ENCODE measurements at places on chromosomes 4 and X. TPM values are rescaled to one million over a fixed set of nuclear protein-coding genes. Genes with fewer than 3 reads are reported as not detected.

Gene FATE1
- total RNA-seq, result not detected

Gene LIMCH1
- 0.29 TPM for total RNA-seq

Gene P2RY4
- not detected for total RNA-seq

Gene YIPF7
- total RNA-seq, result not detected

Gene AREG
- total RNA-seq, result 0.64 TPM

Gene CLDN2
- 0.11 TPM for total RNA-seq

Measured in osteocyte (in vitro differentiated cells).